ENCODE measurements at places on chromosomes 2 and 18.

DNA sequence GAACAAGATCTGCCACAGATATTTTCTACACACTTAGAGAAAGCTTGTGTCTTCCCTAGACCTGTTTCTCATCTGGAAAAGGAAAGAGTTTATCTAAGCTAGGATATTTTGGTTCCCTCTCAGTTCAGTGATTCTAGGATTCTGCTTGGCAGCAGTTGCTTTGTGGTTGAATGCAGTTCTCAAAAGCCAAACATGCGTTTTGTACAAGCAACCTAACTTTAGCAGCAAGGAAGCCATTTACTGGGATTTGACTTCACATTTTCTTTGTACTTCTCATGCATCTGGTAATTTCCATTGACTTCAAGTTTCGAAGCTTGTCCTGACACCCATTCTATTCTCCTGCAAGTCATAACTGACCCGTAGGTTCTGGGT lies 33.3 kb downstream of the VSNL1 start:
- DNase-seq = no peak

DNA sequence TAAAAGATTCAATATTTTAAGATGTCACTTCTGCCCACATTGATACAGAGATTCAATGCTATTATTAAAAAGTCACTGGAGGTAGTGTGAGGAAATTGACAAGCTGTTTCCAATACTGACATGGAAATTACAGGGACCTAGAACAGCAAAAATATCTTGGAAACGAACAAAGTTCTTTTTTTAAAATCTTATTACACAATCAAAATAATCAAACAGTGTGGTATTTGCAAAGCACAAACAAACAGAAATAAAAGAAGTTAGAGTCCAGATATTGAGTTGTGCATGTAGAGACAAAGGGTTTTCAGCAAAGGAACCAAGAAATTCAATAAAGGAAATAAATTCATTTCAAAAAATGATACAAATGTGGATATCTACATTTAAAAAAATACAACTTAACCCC lies 369.6 kb downstream of the NCKAP5 start:
- DNase-seq = no peak

DNA sequence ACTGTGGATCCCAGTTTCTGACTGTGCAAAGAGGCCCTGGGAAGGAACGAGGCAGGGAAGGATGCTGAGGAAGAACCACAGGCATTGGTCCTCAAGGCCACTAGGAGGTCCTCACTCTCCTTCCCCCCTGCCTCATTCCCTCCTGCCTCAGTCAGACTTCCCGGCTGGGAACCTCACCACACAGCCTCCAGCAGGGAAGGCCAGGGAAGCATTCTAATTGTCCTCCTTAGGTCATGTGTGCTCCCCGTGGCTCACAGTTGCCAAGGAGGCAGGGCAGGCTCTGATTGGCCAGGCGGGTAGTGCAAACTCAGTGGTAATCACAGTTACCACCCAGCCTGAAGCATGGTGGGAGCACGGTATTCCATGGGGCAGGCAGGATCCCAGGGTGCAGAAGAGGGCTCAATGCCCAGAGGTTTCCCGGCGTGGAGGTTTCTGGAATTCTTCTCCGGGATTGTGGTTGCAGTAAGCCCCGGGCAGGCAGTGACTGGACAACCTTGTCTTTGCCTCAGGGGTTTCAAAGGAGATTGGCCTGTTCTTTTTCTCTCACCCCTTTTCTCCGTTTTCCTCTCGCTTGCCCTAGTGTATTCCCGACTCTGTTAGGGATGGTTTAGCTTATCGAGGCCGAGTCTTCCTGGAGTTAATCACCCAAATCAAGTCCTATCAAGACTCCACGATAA lies 27.1 kb downstream of the FER1L5 start:
- no peak for DNase-seq

DNA sequence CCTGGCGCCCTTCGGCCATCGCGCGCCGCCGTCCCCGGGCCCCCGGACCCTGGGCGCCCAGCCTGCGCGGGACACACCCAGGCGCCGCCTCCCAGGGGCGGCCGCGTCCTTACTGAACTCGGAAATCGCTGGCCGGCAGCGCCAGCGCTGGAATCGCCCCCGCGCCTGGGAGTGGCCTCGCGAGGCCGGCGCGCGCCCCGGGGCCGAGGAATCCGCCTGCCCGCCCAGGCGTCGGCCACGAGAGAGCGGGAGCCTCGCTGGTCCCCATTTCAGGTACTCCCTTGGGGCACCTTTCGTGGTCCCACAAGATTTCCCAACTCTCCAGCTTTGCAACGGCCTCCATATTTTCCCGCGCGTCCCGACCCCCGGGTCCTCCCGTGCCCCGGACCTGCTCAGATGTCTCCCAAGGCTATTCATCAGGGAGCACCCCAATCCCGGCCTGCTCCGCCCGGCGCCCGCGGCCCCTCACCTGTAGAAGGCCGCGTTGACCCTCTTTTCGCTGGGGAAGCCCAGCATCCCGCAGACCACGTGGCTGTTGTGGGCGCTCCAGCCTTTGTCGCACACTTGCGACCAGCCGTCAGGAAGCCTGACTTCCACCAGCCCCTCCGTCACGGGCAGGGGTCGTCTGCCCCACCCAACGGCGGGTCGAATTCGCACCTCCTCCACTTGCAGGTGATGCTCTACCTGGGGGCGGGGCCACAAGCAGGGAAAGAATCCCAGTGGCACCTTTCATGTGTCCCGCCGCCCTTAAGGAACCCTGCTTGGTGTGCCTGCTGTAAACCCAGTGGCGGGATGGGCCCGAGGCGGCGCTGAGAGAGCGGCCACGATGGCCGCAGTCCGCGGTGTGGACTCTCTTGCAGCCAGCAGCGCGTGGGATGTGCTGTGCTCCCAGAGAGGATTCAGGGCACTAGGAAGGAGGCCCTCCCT lies 4.6 kb downstream of the LOXL3 start:
- DNase-seq = no peak

- no peak for DNase-seq
Observed at GRCh38 chr2:9959262-9959661, 7.8 kb downstream of the GRHL1 start.

DNA sequence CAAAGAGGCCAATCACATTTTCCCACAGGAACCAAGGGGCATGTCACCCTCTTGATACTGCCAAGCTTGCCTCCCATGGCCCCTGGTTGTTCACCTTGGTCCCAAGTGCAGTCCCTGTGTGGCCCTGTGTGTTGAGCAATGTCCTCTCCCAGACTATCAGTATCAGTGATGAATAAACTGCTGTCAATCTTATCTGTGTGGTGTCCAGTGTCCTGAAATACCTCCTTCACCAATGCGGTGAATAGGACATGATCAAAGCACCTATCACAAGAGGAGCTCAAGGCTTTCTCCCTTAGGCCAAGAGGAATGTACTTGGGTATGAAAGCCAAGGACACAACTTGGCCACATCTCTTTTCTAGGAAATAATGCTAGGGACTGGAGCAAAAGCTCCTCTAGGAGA lies 68.2 kb downstream of the MAIP1 start:
- no peak for DNase-seq

DNA sequence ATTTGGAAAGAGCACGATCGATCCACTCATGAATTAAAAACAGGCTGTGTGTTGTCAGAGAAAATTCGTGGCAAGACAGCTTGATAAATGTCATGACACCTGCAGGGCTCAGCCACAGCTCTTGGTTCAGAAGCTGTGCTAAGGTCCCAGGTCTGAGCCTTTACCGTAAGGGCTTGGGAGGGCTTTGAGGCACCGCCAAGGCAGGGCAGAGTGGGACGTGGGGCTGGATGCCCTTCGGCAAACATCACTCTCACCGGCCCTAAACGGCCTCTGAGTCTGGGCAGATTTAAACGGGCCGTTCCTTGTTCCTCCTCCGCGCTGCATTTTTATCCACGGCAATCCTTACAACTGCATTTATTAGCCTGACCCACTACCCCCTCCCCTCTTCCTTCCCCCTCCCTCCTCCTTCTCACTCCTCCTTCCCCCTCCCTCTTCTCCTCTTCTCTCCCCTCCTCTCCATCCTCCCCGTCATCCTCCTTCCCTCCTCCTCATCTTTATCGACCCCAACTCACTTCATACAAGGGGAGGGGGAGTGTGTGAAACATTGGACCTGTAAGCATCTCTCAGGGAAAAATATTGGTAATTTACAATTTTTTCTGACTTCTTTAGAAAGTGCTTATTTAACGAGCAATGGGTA lies 33.9 kb downstream of the MBP start:
- DNase-seq = no peak
